Glomerular endothelial cell (primary cell): ENCODE measurements at places on chromosomes 6 and 20. TPM values are rescaled to one million over a fixed set of nuclear protein-coding genes. Genes with fewer than 3 reads are reported as not detected.

DNA sequence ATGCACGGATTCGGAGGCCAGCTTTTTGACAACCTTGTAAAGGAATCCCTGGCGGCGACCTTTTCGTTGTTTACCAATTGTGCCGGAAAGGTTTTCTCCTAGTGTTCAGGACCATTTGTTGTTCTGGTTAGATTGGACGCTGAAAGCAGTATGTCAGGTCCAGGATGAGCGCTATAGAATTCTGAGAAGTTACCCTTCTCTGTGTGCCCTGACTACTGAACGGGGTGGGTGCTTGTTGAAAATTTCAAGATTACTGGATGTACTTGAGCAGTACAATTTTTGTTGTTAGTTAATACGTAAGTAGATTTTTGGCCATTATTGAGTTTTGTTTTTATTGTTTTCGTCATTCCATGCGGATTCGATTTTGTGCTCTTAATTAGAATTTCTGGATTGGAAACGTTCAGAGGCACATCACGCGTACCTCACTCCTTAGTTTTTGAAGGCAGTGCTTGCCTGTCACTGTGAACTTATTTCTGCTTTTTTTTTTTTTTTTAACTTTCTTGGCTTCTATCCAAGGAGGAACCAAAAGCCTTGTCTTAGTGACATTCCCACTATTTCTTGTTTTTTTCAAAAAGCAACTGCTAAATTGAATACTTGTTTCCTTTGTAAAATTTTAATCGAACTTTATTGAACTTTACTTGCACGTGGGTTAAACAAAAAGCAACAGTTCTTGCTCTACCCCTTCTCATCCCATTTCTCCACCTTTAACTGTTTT, 898 bp downstream of the XRN2 start:
- DNase-seq = no peak

DNA sequence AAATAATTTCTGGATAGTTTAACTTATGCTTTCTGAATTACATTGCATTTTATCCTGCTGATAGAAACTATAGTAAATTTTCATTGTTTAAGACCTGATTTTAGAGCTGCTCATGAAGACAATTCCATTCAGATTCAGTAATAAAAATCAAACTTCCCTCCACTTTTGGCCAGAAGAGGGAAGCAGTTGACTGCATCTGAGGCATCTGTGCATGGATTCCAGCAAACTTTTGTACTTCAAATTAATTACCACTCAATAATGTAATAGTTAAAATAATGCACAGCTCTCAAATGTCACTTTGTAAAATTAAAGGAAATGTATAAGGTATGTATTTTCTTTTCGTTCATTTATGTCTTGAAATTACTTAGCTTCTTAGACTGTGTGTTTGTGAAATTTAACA, 64.2 kb upstream of the SLC35B3 start:
- no peak for DNase-seq

DNA sequence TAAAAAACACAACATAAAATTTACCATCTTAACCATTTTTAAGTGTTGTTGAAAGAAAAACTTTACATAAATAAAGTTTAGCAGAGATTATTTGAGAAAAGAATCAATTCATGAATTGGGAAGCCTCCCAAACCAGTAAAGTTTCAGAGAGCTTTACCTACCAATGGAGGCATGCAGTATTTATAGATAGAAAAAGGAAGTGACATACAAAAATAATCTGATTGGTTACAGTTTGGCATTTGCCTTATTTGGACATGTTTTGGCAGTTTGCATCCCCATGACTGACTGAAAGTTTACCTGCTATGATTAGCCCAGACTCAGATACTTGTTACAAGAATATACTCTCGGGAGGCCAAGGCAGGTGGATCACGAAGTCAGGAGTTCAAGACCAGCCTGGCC, 3.7 kb upstream of the CMTR1 start:
- no peak for DNase-seq

DNA sequence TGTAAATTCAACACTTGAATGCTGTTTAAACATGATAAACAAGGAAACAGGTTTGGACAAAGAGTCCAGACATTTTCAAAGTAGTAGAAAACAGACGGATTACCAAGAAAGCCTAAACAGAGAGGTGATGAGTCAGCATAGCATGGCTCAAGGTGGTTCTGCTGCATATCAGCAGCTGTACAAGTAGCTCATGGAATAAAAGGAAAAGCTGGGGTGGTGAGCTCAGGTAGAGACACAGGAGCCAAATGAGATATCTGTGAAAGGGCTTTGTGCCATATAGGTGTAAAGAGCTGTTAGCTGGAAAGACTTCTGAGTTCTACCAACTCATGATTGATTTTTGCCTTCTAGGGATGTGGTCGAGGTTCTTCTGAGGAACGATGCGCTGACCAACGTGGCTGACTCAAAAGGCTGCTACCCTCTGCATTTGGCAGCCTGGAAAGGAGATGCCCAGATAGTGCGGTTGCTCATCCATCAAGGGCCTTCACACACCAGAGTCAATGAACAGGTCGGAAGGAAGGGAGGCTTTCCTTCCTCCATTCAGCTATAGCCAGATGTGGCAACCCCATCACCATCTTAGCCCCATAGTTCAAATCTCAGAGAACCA, 80.7 kb downstream of the ANKS1A start:
- DNase-seq = no peak

GRCh38 chr20:37946946-37947345, 44.0 kb downstream of the VSTM2L start:
- DNase-seq = no peak

- no peak for DNase-seq
Observed at GRCh38 chr20:45994761-45995493, 13.8 kb upstream of the MMP9 start.

DNA sequence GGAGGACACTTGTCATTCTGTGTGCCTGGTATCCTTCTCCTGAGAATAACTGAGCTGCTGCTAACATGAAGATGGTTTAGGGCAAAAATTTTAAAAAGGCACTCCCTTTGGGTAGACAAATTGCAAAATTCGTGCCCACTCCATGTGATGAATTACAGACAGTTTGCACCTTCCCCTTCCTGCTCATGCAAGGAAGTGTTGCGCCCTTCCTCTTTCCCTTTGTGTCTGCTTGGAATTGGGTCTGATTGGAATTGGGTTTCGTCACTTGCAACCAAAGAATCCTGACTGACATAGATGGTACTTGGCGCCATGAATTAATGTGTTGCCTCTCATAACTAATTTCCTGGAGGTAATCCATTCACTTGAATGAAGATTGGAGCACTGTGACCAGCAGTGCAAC, 62.3 kb upstream of the SHLD1 start:
- DNase-seq = no peak

GRCh38 chr20:12786276-12786675, 222.5 kb upstream of the SPTLC3 start:
- DNase-seq = no peak

DNA sequence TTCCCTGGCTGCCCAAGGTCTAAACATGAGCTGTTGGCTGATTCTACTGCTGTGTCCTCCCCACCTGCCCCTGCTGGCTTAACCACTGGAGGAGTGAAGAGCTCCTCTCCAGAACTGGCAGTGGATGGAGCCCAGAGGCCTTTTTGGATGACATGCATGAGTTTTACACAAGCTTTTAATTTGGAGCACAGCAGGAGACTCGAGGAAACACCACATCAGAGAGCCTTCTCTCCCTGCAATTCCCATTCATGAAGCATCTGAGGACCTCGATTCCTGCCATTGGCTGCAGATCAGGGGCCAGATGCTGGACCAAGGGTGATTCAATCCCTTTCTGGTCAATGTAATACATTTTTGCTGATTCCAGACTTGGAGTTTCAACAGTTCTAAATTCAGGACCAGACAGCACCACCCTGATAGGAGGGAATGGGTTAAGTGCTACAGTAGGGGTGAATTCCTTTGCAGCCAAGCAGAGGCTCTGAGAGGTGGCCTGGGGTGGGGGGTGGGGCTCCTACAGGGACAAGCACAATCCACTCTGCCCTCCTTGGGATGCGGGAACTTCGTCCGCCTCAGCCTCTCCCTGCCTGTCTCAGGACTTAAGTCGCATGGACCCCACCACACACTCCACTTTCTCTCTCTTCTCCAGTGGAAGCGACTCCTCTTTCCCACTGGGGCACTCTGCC, 599 bp upstream of the PSORS1C1 start:
- no peak for DNase-seq

- DNase-seq = no peak
Observed at GRCh38 chr20:20733943-20734342, 21.5 kb upstream of the RALGAPA2 start.

- no peak for DNase-seq
Observed at GRCh38 chr6:113960795-113961194, 10.2 kb downstream of the HDAC2 start.

DNA sequence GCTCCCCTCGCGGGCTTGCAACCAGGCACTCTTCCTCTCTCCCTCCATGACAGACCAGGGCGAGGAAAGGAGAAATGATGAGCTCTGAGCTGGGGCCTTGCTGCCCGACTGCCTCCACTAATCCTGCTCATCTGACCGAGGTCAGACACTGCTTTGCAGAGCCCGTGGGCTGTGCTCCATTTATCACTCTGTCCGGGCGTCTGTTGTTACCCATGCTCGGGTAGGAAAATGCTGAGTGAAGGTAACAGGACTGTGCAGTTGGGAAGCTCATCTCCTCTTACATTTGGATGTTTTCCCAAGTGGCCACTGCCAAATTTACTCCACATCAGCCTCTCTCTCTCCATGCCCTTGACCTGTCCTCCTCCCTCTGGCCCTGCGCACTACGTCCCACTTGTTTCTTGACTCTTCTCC, 14.6 kb downstream of the RPS6KA2 start:
- no peak for DNase-seq

DNA sequence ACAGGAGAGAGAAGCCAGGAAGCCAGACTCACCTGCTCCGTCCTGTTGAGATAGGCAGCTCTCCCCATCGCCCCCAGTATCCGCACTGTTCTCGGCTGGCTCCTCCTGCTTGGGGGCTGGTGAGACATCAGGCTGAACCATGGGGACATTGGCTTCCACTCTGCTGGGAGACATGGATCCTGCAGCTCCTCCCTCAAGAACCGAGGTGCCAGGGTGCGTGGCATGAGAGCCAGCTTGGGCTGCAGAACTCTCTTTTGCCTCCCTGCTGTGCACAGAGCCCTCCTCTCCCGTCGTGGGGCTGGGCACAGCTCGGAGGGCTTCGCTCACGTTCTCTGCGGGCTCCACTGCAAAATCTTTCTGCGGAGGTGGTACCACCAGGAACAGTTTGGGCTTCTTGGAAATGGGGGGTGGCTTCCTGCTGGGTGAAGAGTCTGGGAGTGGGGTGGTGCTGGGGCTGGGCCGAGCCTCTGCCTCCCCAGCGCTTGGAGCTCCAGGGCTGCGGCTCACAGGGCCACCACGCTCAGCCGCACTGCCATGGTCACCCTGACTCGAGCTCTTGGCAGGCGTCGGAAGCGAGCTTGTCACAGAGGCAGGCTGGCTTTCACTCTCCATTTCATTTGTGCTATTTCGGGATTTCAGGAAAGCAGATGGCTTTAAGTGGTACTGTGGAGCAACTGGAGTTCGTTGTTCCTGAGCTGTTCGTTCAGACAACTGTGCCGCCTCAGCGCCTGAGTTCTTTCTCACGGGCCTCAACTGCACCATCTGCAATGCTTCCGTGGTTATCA, 26.5 kb downstream of the HEBP2 start:
- no peak for DNase-seq

- DNase-seq = no peak
Observed at GRCh38 chr6:79684876-79685275, 53.7 kb downstream of the SH3BGRL2 start.

DNA sequence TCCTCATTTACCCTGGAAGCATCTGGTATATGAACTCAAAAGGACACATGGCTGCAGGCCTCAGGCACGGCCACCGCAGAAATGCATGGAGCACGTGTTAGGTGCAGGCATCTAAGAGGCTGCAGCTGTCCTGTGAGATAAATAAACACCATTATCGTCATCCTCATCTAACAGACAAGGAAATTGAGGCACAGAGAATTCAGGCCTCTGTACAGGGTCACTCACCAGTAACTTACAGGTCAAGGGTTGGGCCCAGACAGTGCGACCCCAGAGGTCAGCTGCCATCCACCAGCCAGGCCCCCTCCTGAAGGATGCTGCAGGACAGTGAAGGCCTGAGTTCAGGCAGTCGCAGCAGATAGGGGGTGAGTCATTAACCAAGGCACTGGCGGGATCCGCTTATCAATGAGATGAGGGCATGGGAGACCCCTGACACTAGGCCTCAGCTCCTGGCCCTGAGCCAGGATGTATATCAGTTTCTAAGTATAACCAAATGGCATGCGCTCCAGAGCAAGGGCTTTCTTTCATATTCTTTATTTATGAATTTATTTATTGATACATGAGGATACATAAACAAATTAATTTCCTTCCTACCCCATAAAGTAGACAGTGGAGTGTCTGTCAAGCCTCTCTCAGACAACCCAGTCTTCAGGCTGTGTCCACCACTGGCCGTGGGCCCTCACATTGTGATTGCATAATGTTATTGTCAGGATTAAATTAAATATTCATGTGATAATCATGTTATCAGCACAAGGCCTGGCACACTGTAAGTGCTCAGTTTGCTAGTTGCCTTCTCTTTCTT, 316.9 kb downstream of the QKI start:
- DNase-seq = no peak

DNA sequence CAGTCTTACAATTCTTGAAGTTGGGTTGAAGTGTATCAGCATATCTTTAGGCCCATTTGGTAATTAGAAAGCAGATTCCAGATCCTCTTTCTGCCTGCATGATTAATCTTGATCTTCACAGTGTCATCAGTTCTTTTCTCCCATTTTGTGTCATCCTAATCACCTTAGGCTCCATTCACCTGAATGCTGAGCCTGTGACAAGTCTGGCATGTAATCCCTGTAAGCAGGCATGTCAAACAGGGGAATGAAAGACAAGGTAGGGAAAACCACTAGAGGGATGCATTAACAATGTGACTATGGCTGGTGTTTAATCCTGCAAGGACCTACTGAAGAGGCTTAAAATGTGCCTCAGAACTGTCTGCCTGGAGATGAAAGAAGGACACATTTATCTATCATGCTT, 848.8 kb downstream of the TFAP2A start:
- DNase-seq = no peak

DNA sequence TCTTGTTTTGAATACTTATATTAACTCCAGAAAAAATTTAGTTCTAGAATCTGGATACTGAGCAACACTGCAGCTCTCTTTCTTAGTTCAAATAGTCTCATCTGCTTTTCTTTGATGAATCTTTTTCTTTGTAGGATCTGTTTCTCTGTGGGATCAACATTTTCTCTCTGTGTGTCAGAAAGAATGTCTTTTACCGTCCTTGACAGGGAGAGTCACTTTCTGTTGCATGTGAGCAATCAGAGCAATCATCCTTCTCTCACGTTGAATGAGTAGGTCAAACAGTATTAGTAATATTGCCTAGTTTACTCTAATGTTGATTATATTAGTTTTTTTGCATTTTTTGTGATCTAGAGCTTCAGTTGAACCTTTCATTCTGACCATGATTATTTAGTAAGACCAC, 130.9 kb downstream of the TRMT11 start:
- no peak for DNase-seq

GRCh38 chr6:10595731-10596664, 74.8 kb downstream of the GCNT2 start:
- DNase-seq = no peak

GRCh38 chr20:33812908-33813462, 1.8 kb downstream of the CHMP4B start:
- no peak for DNase-seq

Gene HLA-DMB
- total RNA-seq = 0.48 and 1.8 TPM in 2 replicates

Gene PPP1R16B
- 56.4 and 132 TPM in 2 replicates for total RNA-seq

Gene HRH3
- total RNA-seq = not detected in 2 replicates

Gene NDUFAF5
- 11.0 and 17.5 TPM in 2 replicates for total RNA-seq

Gene VSX1
- total RNA-seq = not detected in 2 replicates

Gene FOXF2
- not detected in 2 replicates for total RNA-seq

Gene CCN6
- not detected in 2 replicates for total RNA-seq

Gene ECT2L
- total RNA-seq = 0.12 TPM in 1 of 2 replicates, not detected in the other

Gene HCRTR2
- not detected in 2 replicates for total RNA-seq

Gene MEI4
- total RNA-seq = not detected in 2 replicates

Gene MMP24
- 0.88 and 6.5 TPM in 2 replicates for total RNA-seq

Gene TBXT
- total RNA-seq = not detected in 2 replicates

Gene TMEM217
- 13.8 and 15.7 TPM in 2 replicates for total RNA-seq
